ENCODE measurements at places on chromosomes 3 and 15.

- DNase-seq: no peak
Measured at GRCh38 chr3:86949850-86950249, 41.1 kb downstream of the VGLL3 start.

DNA sequence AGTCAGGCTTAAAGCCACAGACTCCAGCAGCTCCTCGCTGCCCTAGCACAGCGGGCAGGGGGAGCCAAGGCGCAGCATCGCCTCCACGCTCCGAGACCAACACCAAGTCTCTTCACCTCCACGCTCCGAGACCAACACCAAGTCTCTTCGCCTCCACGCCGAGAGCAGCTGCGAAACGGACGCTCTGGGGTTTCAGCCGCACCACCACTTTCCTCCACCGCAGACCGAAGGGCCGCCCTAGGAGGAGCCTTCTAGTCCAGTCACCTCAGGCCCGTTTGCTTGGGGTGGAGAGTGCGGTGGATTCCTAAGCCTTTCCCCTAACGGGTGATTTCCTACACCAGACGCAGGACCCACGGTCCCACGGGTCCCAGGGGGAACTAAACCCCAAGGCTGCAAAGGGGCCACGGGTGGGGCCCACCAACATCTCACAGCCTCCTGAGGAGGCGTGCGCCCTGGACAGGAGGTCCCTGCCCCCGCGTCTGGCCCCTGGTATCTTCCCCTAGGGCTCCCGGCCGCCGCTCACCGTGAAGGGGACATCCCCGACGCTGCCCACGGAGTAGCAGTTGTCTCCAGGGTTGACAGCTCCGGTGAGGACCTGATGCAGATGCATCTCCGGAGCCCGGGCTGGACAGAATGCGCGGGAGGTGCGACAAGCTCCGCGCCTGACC lies 501 bp downstream of the DMXL2 start:
- peak; percentile 53 for DNase-seq

GRCh38 chr3:47533481-47533880 lies 20.0 kb upstream of the ELP6 start:
- DNase-seq: no peak

DNA sequence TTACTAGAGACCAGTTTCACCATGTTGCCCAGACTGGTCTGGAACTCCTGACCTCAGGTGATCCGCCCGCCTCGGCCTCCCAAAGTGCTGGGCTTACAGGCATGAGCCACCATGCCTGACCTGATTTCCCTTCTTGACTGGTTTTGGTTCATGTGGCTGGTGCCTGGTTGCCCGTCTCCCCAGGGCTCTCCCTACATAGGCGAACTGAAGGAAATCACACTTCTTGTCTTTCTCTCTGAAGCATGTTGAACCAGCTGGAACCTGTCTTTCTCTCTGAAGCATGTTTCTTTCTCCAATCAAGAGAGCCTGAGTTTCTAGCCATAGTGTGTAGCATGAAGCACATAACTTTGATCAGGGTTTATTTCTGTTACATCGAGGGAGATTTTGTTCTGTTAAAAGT lies 16.3 kb upstream of the SAMD7 start:
- no peak for DNase-seq

DNA sequence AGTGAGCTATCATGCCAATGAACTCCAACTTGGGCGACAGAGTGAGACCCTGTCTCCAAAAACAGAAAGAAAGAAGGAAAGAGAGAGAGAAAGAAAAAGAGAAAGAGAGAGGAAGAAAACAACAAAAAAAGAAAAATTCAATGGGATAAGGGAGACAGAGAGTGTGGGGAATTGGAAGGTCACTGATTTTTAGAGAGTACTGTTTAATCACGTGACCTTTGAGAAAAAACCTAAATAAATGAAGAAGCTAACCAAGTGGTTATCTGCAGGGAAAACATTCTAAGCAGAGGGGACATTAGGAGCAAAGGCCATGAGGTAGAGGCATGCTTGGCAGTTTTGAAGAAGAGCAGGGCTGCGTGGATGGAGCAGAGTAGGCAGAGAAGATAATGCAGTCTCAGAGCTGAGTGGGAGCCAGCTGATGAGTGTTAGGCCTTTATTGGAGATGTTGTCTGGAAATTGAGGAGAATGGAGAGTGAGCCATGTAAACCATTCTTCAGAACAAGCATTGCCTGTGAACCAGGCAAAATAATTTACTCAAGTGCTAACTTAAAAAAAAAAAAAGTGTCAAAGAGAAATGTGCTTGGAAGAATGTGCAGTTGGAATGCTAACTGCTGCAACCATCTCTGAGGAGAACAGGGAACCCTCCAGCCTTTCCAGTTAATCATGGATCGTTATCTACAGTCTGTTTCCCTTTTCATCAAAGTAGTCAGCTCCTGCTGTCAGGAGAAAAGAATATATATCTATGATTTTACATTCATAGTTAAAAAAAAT lies 377.3 kb upstream of the SEMA6D start:
- no peak for DNase-seq

GRCh38 chr3:178397836-178398235 lies 138.4 kb upstream of the KCNMB2 start:
- DNase-seq: peak; percentile 69

- no peak for DNase-seq
Measured at GRCh38 chr15:101620671-101621070, 31.5 kb downstream of the TM2D3 start.

DNA sequence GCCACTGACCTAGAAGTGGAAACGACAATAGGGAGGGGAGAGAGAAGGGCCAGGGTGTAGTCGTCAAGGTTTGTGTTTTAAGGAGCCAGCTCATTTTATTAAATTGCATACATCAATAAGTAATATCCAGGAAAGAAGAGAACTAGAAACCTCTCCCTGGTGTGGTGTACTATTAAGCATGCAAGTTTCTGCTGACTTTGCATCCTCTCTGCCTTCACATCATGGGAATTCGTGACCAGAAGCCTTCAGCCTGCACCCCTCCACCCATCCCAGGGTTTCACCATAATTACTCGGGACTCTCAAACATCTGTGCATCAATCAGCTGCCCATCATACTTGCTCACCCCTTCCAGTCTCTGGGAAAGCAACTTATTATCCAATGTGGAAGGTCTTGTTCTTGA lies 70.9 kb upstream of the UBE3A start:
- DNase-seq: no peak

GRCh38 chr15:68096099-68096498 lies 42.0 kb downstream of the PIAS1 start:
- no peak for DNase-seq

- peak; percentile 3 for DNase-seq
Measured at GRCh38 chr15:45228931-45229330, 23.1 kb upstream of the SLC28A2 start.

- no peak for DNase-seq
Measured at GRCh38 chr3:198070871-198071270, 110.9 kb downstream of the LMLN start.

GRCh38 chr15:74497584-74497983 lies 36.6 kb upstream of the UBL7 start:
- no peak for DNase-seq

- peak; percentile 34 for DNase-seq
Measured at GRCh38 chr3:158731938-158732855, at the start of gene RARRES1. Gene RARRES1, minus strand, starts transcription at chr3:158732457. Its CDS starts 42 bp downstream, at chr3:158732415.

- DNase-seq: no peak
Measured at GRCh38 chr3:196969134-196969659, 564 bp upstream of the PIGZ start.

GRCh38 chr3:13514639-13515435 lies 34.1 kb upstream of the FBLN2 start:
- DNase-seq: no peak

DNA sequence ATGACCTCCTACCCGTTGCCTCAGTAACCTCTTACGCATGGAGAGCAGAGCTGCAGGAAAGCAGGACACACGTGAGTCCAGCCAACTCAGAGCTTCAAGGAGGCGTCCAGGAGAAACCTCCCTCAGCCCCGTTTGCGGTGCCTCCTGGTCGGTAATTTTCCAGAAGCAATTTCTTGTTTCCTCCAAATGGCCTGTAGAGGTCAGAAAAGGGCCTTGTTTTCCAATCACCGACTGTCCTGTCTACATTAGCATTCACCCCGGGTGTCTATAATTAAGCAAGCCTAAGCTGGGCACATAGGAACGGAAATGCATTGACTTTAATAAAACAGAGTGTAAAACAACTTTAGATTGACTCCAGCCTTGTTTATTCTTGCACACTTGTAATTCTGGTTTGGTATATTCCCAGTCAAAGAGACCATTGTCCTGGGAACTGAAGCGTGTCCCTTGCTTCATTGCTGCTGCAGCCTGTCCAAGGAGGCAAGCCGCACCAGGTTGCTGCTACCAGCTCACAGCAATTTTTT lies 836.2 kb downstream of the AGBL1 start:
- no peak for DNase-seq

DNA sequence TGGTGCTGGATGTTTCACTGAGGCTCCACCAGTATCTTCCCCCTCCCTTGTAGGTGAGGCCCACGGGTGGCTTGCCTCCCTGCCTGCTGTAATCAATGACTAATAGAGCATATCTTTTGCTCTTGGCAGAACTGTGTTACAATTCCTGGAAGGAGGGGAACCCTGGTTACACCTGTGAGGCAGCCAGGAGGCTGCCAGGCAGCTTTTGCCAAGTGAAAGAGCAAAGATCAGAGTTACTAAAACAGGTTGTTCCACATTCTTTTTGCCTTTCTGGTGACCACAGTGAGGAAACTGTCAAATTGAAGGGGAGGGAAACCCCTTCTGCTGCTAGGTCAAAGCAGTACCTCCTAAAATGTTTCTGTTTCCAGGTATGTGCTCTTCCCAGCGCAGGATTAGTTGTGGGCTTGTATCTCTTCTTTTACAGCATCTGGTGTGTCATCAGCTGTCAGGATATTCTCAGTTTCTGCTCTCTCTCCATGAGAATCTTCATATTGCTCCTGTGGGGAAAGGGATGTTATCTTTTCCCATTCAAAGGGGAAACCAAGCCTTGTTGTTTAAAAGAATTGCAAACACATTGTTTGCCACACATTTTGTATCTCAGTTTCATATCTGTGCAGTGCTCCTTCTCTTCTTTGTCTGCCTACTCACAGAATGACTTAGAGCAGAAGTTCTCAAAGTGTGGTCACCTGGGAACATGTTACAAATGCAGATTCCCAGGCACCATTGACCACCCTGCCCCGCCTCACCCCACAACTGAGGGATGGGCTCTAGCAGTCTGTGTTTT lies 137.4 kb upstream of the UMPS start:
- DNase-seq: no peak

DNA sequence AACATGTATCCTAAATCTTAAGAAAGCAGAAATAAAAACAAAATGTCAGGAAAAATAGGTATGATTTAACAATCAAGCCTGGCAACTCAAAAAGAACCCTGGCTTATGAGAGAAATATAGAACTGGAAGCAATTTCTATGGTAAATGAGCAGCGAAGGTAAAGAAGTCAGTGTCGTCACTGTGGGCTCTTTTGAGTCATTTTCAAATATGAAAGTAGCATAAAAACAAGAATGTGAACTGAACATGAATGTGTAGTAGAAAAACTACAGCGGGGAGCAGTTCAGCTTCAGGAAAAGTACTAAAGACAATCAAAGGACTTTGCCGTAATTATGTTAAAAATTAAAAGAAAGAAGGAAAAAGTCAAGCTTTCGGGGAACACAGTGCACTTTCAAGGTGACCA lies 17.5 kb downstream of the LSG1 start:
- no peak for DNase-seq

DNA sequence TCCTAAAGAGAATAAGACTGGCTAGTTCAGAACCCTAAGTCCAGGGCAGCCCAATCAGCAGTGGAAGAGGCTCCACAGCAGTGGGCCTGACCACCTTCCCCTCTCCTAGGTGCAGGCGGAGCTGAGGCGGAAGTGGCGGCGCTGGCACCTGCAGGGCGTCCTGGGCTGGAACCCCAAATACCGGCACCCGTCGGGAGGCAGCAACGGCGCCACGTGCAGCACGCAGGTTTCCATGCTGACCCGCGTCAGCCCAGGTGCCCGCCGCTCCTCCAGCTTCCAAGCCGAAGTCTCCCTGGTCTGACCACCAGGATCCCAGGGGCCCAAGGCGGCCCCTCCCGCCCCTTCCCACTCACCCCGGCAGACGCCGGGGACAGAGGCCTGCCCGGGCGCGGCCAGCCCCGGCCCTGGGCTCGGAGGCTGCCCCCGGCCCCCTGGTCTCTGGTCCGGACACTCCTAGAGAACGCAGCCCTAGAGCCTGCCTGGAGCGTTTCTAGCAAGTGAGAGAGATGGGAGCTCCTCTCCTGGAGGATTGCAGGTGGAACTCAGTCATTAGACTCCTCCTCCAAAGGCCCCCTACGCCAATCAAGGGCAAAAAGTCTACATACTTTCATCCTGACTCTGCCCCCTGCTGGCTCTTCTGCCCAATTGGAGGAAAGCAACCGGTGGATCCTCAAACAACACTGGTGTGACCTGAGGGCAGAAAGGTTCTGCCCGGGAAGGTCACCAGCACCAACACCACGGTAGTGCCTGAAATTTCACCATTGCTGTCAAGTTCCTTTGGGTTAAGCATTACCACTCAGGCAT lies 33.7 kb downstream of the VIPR1 start:
- DNase-seq: no peak

GRCh38 chr3:149871855-149872254 lies 58.8 kb downstream of the RNF13 start:
- no peak for DNase-seq

DNA sequence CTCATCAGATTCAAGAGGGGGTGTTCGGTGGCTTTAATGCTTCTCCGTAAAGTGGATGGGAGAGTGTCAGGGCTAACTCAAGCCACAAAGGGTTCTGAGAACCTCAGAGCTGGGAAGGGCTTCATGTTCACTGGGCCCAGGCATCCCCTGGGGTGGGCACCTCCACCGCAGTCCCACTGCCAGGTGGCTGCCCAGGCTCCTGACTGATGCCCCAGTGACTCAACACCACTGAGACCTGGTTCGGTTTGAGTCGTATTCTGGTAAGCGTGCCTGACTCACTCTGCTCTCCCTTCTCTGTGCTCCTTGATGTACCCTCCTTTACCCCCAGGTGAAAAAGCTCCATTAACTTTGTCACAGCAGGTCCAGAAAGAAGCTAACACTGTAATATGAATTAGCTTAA lies 304.6 kb downstream of the RPLP1 start:
- no peak for DNase-seq

- no peak for DNase-seq
Measured at GRCh38 chr15:66581972-66582537, 16.3 kb upstream of the LCTL start.

GRCh38 chr3:41863024-41863423 lies 98.9 kb downstream of the ULK4 start:
- DNase-seq: no peak
